ENCODE measurements at places on chromosomes 16 and 17. TPM values are rescaled to one million over a fixed set of nuclear protein-coding genes. Genes with fewer than 3 reads are reported as not detected.

DNA sequence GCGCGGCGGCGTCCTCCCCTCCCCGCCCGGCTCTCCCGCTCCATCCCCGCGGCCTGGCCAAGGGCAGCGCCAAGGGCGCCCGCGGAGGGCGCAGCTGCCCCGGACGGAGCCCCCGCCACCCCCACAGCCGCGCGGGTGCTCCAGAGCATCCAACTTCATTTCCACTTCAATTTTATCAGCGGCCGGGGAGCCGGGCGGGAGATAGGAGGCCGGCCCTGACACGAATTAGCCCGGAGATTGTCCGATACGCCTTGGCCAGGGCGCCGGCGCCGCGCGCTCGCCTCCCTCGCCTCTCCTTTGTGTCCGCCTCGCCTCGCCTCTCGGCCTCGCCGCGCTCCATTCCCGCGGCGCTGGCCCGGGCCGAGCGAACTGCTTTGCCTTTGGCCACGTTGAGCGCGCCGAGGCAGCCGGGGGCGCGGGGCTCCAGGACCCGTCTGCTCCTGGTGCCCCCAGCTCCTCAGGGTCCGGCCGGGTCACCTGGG lies 129.1 kb upstream of the LHX1 start:
- no peak for DNase-seq

The TK1 gene
- 158 TPM for total RNA-seq

DNA sequence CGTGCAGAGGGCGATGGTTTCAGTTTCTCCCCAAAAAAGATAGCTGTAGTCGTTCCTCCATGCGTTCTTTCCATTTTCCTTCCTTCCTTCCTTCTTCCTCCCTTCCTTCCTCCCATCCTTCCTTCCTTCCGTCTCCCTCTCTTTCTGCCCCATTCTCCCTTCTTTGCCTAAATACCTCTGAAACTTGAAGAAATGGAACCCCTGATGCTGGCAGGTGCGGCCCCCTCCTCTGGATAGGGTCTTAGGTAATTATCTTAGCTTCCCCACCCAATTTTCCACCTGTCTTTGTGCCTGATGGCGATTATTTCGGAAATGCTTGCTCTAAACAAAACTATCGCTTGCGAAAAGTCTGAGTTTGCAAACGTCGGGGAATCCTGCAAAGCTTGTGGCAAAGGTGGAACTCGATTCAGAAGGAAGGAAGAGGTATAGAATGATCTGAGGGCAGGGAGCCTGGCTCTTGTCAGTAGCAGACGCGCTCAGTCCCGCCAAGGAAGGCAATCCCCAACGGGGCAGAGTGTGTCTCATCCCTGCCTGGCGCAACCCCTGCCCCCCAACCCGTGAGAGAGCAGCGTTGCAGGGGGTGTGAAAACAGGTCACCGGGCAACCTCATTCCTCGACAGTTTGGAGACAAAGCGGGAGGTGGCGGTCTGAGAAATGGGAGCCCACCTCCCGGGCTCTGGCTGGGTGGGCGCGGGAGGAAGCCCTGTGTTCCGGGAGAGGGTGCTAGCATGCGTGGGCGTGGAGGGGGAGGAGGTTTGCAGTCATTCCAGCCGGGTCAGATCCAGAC lies 2.9 kb upstream of the CBX8 start:
- no peak for DNase-seq

- DNase-seq: no peak
Measured at GRCh38 chr16:26178298-26178697, 486.5 kb downstream of the HS3ST4 start.

The CNGB1 gene
- total RNA-seq: not detected

DNA sequence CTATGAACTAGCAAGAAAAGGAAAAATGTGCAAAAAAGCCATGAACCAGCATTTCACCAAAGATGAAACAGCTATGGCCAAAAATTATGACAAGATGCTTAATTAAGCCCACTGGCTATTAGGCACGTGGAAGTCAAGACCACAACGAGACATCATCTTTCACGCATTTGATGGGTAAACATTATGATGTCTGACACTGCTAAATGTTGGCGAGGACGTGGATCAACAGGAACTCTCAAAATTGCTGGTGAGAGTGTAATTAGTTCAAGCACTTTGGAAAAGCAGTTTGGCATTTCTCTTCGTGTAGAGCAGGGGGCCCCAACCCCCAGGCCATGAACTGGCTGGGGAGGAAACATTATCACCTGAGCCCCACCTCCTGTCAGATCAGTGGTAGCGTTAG lies 39.6 kb upstream of the ADGRG1 start:
- DNase-seq: no peak

DNA sequence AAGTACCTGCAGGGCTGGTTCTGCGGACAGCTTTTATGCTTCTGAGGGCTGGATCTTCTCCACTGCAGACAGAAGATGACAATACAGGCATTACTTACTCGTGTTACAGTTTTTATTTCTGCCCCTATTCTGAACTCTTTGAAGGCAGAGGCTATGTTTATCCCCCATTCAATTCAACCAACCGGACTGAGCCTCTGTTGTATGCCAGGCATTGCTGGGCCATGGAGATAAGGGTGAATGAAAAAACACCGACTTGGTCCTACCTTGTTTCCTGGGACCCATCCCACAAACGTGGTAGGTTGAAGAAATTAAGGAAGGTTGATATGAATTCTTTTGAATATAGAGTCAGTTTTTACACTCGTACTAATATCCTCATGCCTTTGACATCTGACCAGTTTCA lies 10.0 kb upstream of the HP start:
- no peak for DNase-seq

- DNase-seq: no peak
Measured at GRCh38 chr17:17361543-17361866, 58.3 kb downstream of the NT5M start.

DNA sequence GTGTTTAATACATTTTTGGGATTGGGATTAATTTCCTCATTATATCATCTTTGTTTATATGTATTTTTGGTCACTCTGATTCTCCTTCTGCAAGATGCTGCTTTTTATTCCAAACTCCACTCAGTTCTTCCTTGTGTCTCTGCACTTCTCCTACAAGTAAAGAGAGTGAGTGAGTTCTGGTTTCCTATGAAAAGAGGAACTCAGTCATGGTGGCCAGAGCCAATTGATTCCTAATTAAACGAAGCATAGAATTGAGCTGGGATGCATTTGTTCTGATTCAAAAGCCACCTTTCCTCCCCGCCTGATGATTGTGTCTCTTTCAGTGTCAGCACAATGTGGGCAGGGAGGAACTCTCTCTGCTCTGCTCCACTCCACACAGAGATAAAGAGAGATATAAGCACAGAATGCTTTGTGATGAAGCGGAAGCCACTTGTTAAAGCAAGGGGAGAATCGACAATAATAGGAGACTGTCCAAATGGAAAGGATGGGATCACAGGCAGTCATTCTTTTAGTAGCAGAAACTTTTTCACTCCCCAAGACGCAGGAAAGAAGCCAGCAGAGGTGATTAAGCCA lies 121.3 kb upstream of the GOT2 start:
- DNase-seq: no peak

- DNase-seq: peak; percentile 20
Measured at GRCh38 chr17:69300222-69300621, 26.7 kb downstream of the ABCA5 start.

GRCh38 chr17:79811011-79811867 lies 14.4 kb upstream of the CBX8 start:
- DNase-seq: no peak

All from fibroblast of villous mesenchyme (primary cell).